Right hindlimb (tissue), 1 donor: ENCODE measurements at places on chromosomes 4 and X.

- DNase-seq: no peak
Observed at GRCh38 chrX:55663584-55663983, 40.4 kb downstream of the FOXR2 start.

- no peak for DNase-seq
Observed at GRCh38 chr4:125390727-125391126, 76.0 kb downstream of the FAT4 start.

DNA sequence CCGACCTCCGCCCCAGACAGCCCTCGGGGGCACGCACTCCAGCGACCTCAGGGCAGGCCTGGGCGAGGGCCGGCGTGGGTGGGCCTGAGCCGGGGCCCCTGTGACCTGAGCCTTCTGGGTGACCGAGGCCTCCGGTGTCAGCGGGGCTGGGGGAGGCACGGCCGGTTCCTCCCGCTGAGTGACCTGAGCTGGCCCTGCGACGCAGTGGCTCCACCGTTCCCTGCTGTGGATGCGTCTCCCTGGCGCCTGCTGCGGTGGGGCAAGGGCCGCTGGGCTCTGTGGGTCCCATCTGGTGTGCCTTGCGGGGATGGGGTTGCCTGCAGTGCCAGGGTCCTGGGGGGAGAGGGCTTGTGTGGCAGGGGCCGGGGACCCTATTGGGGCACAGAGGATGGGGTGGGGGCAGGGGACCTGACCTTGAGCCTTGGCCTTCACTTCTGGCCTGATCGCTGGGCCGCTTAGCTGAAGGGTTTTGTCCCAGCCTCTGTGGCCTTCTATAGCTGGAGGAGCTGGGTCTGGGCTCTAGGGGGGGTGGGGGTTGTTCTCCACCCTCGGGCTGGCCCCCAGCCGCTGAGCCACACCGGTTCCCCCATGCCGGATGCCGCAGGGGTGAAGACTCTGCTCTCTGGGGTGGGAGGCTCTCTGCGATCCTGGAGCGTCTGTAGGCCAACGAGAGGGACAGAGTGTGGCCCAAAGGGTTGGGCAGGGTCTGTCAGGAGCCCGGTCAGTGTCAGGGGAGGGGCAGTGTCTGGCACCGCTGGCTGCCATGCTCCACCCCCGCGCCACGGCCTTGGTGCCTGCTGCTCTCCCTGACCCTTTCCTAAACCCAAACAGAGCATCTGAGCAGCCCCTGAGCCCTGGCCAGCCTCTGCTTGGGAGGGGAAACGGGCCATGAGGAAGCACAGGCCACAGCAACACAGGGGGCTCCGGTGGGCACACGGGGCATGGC is 2.3 kb downstream of the NAT8L start:
- DNase-seq: peak; percentile 17

DNA sequence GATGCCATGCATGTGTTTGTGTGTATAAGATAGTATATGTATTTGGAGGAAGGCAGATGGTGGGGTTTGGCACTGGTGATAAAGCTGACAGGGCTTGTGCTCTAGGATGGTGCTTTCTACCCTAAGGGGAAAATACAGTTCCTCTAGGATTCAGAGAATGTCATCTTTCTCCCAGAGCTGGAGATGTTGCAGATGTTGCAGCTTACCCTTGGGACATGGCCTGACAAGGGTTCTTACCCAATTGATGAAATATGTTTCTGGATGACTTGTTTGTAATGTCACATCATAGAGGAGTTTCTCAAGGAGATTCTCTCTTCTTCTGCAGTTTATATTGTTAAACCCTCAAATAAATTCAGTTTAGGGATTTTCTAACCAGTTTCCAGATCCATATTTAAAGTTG is 52.5 kb upstream of the PITX2 start:
- DNase-seq: no peak

- DNase-seq: no peak
Observed at GRCh38 chr4:71130827-71131603, 137.6 kb downstream of the DCK start.

GRCh38 chrX:41728125-41728524 is 4.1 kb downstream of the GPR82 start:
- DNase-seq: no peak
